ENCODE measurements at places on chromosomes 6 and 20. TPM values are rescaled to one million over a fixed set of nuclear protein-coding genes. Genes with fewer than 3 reads are reported as not detected.

Gene BLCAP
- total RNA-seq, result 46.7 TPM

Gene B3GAT2
- total RNA-seq, result not detected

Gene SIRPD
- not detected for total RNA-seq

Gene ABCC10
- total RNA-seq, result 8.9 TPM

Gene SMPDL3A
- 32.9 TPM for total RNA-seq

- no peak overlapping the region for H3K27ac ChIP-seq
- DNase-seq, result no peak
- no peaks in the 10 kb centered on the region for H3K36me3 ChIP-seq
- H3K4me3 ChIP-seq, result no peak overlapping the region
These were observed 108.0 kb downstream of the NUS1 start for GRCh38 chr6:117783279-117783678.

GRCh38 chr6:127243501-127243900 is 23.2 kb upstream of the RNF146 start:
- no peaks in the 10 kb centered on the region for H3K4me1 ChIP-seq
- H3K27me3 ChIP-seq, result no peaks in the 10 kb centered on the region
- no peak overlapping the region for H3K4me3 ChIP-seq
- H3K27ac ChIP-seq, result no peak overlapping the region
- DNase-seq, result no peak

DNA sequence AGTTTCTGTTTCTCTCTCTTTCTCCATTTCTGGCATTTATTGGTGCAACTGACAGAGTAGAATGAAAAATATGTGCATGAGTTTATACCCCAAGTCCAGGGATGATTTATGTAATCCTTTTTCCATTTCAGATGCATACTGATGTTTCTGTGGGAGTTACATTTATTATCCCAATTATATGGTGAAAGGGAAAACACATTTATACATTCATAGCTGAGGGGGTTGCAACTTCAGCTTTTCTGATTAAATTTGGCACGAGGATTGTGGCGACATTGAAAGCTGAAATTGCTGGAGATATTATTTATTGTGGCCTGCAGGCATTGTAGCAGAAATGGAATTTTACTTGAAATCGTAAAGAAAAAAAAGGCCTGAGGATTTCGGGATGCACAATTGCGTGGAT is 31.5 kb upstream of the FNDC1 start:
- no peaks in the 10 kb centered on the region for H3K27me3 ChIP-seq
- H3K36me3 ChIP-seq, result no peaks in the 10 kb centered on the region
- H3K4me3 ChIP-seq, result no peak overlapping the region
- no peaks in the 10 kb centered on the region for H3K4me1 ChIP-seq

GRCh38 chr6:159416891-159417560 is 247.8 kb downstream of the FNDC1 start:
- H3K4me1 ChIP-seq, result no peaks in the 10 kb centered on the region
- DNase-seq, result no peak
- no peaks in the 10 kb centered on the region for H3K36me3 ChIP-seq
- H3K4me3 ChIP-seq, result no peak overlapping the region

- no peaks in the 10 kb centered on the region for H3K36me3 ChIP-seq
- no peaks in the 10 kb centered on the region for H3K27me3 ChIP-seq
- DNase-seq, result no peak
- H3K27ac ChIP-seq, result no peak overlapping the region
These were observed 25.6 kb upstream of the ADGRF4 start for GRCh38 chr6:47672816-47673215.

DNA sequence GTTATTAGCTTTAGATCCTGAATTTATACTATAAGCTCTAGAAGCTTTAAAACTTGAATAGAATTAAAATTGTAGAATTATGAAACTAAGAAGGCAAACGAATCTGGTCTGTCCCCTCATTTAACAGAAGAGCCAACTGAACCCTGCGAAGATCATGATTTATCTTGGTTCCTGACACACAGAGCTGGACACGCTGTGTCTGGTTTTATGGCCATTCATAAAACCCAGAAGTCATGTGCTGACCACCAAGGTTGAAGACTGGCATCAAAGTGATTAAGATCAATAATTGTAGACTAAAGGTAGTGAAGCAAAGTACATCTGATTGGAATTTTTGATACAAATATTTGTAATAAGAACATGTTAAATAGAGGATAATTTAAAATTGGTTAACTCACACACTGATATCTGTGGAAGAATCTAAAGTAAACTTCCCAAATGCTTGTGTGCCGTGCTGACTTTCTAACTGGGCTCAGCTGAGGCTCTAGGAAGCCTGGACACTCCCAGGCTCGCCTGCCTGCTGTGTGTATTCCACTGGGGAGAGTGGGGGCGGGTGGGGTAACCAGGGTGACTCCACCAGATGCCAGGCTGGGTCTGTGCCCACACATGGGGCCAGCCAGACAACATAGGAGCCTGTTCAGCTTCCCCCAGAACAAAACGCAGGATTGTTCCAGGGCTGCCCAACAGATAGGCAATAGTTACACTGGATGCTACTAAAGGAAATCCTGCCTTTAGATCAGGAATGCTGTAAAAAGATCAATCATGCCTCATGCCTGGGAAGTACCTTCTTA is 42.1 kb upstream of the SLC22A3 start:
- DNase-seq, result no peak
- H3K4me3 ChIP-seq, result no peak overlapping the region
- no peaks in the 10 kb centered on the region for H3K4me1 ChIP-seq
- no peaks in the 10 kb centered on the region for H3K36me3 ChIP-seq
- H3K27me3 ChIP-seq, result no peaks in the 10 kb centered on the region

- no peaks in the 10 kb centered on the region for H3K36me3 ChIP-seq
- no peak overlapping the region for H3K4me3 ChIP-seq
- H3K27ac ChIP-seq, result no peak overlapping the region
- no peak for DNase-seq
- H3K4me1 ChIP-seq, result no peaks in the 10 kb centered on the region
These were observed 101.1 kb downstream of the ZFAND3 start for GRCh38 chr6:37920667-37921066.

DNA sequence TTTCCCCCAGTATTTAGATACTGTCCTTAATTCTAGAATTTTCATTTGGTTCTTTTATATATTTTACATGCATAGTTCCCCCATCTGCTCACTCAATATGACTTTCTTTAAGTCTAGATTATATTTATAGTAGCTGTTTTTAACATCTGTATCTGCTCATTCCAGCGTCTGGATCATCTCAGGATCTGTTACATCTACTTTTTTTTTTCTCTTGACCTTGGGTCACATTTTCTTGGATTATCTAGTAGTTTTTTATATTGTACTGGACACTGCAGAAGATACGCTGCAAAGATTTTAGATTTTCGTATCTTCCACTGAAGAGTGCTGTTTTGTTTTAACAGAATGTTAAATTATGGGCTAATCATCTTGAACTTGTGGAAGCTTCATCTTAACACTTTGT is 20.7 kb downstream of the RAB22A start:
- no peak overlapping the region for H3K27ac ChIP-seq
- no peaks in the 10 kb centered on the region for H3K27me3 ChIP-seq
- no peak overlapping the region for H3K4me3 ChIP-seq

DNA sequence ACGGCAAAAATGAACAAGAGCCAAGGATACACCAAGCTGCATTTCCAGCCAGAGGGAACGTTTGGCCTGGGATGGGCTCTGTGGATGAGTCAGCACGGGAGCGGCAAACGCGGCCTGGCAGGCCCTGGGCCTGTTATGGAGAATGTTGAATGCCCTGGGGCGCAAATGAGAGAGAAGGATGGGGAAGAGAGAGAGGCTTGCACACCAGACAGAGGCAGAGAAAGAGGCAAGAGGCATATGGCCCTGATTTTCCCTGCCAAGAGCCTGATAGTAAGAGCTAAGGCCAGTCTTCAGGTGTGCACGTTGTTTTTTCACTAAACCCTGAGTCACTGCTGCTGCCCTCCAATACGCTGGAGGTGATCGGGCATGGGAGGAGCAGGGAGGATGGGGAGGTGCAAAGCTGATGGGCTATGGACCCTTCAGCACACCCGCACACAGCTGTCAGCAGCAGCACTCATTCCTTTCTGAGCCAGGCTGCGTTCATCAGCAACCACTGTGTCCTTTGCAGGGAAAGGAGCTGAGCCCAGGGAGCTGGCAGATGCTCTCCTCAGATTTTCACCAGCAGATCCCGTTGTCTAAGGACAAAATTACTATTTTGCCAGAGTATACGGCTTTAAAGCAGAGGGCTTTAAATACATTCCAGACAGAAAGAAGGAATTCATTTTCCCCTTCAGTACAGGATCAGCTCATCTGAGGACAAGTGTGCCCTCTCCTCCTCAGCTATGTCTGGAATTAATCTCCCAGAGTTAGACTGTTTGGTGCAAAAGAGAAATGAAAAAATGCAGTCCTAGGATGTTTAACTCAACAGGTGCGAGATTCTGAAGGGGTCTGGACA is 61.7 kb upstream of the SLC22A23 start:
- H3K4me3 ChIP-seq, result no peak overlapping the region
- H3K4me1 ChIP-seq, result no peaks in the 10 kb centered on the region
- no peak for DNase-seq

- no peak overlapping the region for H3K4me3 ChIP-seq
- no peaks in the 10 kb centered on the region for H3K4me1 ChIP-seq
- no peaks in the 10 kb centered on the region for H3K36me3 ChIP-seq
- no peak overlapping the region for H3K27ac ChIP-seq
These were observed 65.6 kb downstream of the PLG start for GRCh38 chr6:160767647-160768019.

DNA sequence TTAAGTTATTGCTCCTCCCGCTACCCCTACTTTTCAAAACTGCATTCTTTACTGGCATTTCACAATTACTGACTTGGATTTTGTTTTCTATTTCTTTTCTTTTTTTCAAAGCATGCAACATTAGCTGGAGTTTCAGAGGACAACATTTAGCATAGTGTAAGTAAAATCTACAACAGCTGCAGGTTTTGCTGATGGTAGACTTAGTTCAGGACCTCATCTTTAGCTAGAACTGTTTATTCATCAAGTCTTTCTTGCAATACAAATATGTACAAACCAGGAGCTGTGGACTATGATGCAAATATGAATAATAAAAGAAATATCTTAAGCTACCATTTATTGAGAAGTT is 728 bp upstream of the CEP162 start:
- H3K4me3 ChIP-seq, result peak overlapping the region; percentile 72
- no peaks in the 10 kb centered on the region for H3K4me1 ChIP-seq
- no peaks in the 10 kb centered on the region for H3K36me3 ChIP-seq
- H3K27ac ChIP-seq, result no peak overlapping the region
- no peaks in the 10 kb centered on the region for H3K27me3 ChIP-seq

- no peaks in the 10 kb centered on the region for H3K27me3 ChIP-seq
- peak overlapping the region; percentile 17 for H3K4me3 ChIP-seq
- H3K36me3 ChIP-seq, result no peaks in the 10 kb centered on the region
- no peak for DNase-seq
These were observed 45.5 kb upstream of the UST start for GRCh38 chr6:148701375-148701774.

DNA sequence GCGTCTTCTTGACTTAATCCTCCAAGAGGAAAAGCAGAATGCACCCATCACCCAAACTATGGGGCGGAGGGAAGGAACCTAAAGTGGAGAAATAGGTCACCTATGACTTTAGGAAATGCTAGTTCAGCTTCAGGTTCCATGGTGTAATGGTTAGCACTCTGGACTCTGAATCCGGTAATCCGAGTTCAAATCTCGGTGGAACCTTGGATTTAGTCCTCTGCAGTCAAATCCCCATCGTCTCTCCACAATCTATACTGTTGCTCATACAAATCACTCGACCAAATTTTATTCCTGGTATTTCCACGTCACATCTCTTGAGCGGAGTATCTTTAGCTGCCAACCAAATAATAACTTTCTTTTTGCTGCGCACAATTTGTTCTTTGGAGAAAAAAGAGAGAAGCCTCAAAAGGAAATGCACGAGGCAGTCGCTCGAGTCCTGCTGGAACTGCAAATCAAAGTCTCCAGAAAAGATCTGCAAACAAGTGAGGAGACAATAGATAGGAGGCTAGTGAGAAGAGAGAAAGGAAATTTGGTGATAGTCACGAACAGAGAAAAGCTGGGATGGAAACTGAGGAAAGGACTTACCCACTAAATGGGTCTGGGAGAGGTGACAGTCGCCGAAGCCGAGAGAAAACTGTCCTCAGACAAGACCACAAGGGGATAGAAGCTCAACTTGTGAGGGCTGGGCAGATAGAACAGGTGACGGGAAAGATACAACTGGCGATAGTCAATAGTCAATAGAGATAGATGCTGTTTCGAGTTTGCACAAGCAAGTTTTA is 16.6 kb downstream of the POM121L2 start:
- H3K4me1 ChIP-seq, result no peaks in the 10 kb centered on the region
- no peak for DNase-seq
- no peaks in the 10 kb centered on the region for H3K36me3 ChIP-seq
- peaks cover 37% of the 10 kb centered on the region for H3K27me3 ChIP-seq

DNA sequence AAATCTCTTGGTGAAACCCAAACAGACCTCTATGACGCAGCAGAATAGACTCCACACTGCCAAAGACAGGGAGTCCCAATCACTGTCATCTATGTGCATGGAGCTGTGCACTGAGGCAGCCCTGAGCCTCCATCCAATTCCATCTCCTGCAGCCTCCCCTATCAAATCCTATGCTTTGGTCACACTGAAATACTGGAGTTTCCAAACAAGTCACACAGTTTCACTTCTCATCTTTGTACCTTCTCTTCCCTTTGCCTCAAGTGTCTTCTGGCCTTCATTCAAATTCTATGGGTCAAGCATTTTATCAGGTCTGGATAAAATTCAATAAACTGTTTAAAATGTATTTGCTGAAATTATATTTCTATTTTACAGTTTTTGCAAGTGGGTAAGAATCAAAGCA is 38.5 kb downstream of the FBXL4 start:
- no peak overlapping the region for H3K27ac ChIP-seq
- no peaks in the 10 kb centered on the region for H3K27me3 ChIP-seq
- no peaks in the 10 kb centered on the region for H3K4me1 ChIP-seq
- no peak overlapping the region for H3K4me3 ChIP-seq

DNA sequence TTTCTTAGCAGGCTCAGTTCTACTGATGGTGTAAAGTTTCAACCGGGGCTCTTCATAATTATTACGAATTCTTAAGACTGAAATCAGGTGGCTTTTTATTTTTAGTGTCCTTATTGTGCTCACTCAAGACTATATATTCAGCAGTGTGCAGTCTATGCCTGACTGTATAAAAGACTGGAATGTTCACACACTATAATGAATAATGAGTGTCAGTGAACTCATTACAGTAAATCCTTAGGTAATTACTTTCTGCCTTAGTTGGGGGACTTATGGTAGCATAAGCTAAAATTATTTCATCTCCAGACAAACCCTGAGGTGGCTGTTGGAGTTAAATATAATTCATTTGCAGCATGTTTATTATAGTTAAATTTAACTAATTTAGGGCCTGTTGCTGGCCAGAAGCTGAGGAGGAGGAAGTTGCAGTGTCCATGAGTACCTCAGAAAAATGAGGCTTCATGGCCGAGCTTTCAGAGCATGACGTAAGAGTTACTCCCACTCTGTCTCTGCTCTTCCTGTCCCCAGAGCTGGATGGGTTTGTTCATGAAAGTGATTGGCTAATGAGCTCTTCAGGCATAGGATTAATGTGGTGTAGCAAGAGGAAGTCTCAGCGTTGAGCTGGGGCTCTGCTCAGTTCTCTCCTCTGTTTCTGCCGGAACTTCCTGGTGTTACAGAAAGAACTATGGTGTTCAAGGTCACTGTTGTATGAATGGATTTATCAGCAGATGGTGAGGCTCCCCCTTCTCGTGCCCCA is 335.7 kb downstream of the NRN1 start:
- DNase-seq, result no peak
- no peak overlapping the region for H3K4me3 ChIP-seq
- no peak overlapping the region for H3K27ac ChIP-seq

Measured in right lobe of liver (tissue), 6 donors.